ENCODE measurements at places on chromosomes 16 and 17. TPM values are rescaled to one million over a fixed set of nuclear protein-coding genes. Genes with fewer than 3 reads are reported as not detected.

The TEX14 gene
- 0.07 TPM for total RNA-seq

The SLC13A2 gene
- not detected for total RNA-seq

The NHERF1 gene
- 33.6 TPM for total RNA-seq

The SCGB1C2 gene
- not detected for total RNA-seq

- no peak for DNase-seq
Observed at GRCh38 chr17:14926526-14927122, 338.5 kb downstream of the PMP22 start.

All from kidney epithelial cell (primary cell).